ENCODE measurements at places on chromosomes 6 and 20.

- DNase-seq: no peak
Measured at GRCh38 chr6:44567406-44567805, 179.9 kb downstream of the CDC5L start.

- no peak for DNase-seq
Measured at GRCh38 chr6:89372506-89372901, 20.0 kb upstream of the UBE2J1 start.

DNA sequence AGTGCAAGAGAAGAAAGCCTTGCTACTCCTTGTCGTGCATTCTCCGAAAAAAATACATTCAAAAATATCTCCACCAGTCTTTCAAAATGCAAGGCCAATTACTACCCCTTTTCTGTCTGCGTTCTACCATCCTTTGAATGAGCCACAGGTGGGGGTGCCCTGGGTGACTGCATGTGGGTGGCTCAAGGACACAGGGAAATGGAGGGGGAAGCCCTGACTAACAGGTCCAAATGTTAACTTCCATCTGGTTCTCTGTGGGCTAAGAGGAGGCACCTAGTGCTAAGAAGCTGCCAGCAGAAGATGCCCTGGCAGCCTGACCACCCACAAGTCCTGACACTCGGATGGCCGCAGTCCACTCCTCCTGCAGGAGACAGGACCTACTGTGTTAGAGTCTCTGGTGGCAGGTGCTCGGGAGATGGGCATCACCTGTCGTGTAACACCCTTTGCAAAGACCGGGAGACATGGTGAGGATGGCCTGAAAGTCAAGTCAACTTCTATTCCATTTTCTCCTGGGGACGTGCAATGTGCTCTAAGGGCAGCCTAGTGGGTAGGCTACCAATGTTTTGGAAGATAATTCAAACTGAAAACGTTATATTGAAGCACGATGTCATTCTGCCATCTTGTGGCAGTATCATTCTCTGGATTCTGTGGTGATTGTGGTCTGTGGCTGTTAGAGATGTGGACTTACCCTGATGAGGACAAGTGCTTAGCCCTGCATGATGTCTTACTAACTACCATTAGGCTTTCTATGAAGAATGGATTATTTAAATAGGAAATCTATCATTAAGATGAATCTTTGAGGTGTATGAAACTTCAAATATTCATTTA lies 27.4 kb upstream of the IGF2R start:
- no peak for DNase-seq

DNA sequence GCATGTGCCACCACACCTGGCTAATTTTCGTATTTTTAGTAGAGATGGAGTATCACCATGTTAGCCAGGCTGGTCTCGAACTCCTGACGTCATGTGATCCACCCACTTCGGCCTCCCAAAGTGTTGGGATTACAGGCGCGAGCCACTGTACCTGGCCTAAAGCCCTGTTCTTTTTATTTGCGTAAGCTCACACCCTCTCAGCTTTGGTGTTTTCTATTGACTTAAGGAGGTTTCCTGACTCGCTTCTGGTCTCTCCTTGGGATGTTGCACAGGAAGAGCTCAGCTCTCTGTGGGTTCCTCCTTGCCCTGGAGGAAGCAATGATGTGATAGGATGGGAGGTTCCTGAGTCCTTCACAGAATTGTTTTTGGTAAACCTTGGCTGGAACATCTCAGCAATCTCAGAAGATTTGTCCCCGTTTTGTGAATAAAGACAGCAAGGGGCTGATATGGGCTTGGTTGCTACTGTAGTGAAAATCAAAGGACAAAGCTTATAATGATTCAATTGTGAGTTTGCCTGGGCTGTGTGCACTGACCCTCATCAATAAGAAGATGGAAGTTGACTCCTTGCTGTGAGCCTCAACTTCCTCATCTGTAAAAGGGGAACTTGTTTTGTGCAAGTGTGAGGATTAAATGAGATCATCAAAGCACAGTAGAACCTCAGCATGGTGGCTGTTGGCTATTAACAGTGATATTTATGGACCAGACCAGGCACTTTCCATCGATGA lies 27.0 kb downstream of the TOX2 start:
- DNase-seq: no peak

DNA sequence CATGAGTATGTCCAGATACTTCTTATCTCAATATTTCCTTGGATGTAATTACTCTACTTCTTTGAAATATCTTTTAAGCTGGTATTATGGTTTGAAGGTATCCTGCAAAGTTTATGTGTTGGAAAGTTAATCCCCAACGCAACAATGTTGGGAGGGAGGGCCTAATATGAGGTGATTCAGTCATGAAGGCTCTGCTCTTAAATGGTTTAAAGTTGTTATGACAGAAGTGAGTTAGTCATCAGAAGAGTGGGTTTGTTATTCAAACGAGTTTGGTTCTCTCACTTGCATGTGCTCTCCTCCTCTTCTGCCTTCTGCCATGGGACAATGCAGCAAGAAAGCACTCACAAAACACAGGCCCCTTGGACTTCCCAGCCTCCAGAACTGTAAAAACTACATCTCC lies 176.3 kb downstream of the KCNQ5 start:
- no peak for DNase-seq

- DNase-seq: peak; percentile 6
Measured at GRCh38 chr6:167827583-167828324, 1.0 kb downstream of the AFDN start.

DNA sequence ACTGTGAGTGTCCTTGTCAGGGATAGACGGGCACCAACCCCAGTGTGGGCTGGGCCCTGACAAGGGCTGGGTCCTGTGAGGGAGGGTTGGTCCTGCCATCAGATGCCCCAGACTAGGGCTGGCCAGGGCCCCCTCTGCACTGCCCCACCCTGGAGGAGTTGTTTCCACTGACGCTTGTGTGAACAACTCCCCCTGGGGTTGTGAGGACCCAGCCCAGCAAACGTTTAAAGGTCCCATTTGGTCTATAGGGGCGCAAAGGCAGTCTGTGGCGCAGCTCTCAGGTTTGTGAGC lies 104.1 kb downstream of the BMP7 start:
- no peak for DNase-seq

- no peak for DNase-seq
Measured at GRCh38 chr6:84774157-84774984, 10.0 kb upstream of the TBX18 start.

DNA sequence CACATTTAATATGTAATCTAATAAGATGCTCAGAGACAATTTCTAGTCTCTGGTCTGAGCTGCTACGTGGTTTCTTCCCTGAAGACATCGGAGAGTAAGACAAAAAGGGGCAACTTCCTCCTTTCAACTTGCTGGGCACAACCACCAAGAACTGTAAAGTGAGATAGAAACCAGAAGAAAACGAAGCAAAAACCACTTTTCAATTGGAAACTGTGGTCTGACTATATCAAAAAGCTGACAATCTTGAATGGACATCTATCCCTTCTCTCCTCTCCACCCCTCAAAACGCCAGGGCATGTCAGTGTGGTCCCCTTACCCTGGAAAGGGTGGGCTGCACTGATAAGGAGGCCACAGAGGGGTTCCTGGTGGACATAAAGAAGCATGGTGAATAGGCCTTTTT lies 269.1 kb downstream of the CD83 start:
- no peak for DNase-seq

DNA sequence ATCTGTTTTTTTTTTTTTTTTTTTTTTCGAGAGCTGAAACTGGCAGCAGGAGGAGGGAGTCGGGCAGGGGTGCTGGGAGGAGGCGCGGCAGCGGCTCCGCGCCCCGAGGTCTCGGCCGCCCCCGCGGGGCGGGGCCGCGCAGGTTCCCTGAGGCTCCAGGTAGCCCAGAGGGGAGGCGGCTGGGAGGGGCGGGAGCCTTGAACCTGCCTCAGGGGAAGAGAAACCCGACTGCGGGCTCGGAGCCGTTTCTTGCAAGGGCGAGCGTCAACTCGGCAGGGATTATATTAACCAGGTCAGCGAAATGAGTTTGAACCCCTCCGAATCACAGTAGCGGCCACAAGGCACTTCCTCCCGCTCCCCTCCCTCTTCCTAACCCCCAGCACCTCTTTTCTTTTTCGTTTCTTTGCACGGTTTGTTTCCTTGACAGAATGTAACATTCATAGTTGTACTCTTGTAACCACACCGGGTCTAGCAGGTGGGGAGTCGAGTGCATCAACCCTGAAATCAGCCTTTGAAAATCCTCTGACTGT lies 2.0 kb downstream of the MYB start:
- DNase-seq: peak; percentile 74

- DNase-seq: no peak
Measured at GRCh38 chr20:36097337-36098151, 57.0 kb upstream of the EPB41L1 start.

GRCh38 chr6:114430534-114431124 lies 87.8 kb upstream of the HS3ST5 start:
- no peak for DNase-seq

GRCh38 chr20:45052698-45053429 lies 48.1 kb downstream of the KCNS1 start:
- DNase-seq: no peak

GRCh38 chr20:16095226-16095625 lies 478.0 kb downstream of the KIF16B start:
- DNase-seq: no peak

DNA sequence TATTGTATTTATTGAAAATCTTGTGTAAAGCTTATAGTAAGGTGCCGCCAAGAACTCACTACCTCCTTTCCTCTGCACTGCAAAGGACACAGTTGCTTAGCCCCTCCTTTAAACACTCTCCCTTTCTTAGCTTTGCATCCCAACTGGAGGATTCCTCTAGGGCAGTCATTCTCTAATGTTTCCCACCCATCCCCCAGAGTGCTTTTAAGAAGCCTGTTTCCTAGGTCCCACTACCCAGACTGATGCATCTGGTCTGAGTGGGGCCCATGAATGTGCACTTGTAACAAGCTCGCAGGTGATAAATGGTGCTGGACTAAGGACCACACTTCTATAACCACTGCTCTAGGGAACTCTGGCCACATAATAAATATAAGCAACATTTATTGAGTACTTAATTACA lies 55.2 kb downstream of the B4GALT5 start:
- DNase-seq: no peak

DNA sequence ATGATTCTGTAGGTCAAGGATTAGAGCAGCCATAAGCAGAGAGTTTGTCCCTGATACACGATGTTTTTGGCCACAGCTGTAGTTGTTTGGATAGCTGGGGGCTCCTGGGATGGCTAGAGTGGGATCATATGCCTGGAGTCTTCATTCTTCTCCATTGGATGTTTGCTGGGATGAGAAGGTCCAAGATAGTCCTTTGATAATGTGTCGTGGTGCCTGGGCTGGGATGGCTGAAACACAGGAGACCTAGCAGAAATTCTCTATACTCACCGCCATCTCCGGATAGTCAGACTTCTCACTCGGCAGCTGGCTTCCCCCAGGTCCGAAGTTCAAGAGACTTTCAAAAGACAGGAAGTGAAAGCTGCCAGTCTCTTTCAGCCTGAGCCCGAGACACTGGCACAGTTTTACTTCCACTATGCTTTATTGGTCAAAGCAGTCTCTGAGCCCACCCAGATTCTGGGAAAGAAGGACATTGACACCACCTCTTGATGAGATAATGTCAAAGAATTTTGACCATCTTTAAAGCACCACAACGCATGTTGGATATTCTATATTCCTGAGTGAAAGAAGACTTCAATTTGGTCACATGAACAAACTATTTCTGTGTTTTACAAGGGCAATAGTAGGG lies 16.0 kb downstream of the MARCKS start:
- DNase-seq: no peak

- DNase-seq: no peak
Measured at GRCh38 chr6:160055378-160055777, 66.2 kb upstream of the SLC22A1 start.

- DNase-seq: no peak
Measured at GRCh38 chr6:156890627-156891314, 113.6 kb downstream of the ARID1B start.

DNA sequence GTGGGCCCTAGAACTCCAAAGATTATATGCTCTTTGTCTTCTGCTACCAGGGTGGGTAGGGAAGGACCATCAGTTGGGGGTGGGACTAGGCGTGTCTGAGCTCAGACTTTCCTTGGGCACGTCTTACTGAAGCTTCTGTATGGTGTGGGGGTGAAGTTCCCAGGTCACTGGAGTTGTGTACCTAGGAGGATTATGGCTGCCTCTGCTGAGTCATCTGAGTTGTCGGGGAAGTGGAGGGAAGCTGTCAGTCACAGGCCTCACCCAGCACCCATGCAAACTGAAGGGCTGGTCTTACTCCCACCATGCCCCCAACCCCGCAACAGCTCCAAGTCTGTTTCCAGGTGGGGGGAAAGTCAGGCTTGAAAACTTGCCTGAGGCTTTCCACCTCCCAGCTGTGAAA lies 90.1 kb downstream of the LPA start:
- no peak for DNase-seq

- no peak for DNase-seq
Measured at GRCh38 chr6:160714731-160715316, 12.8 kb downstream of the PLG start.

DNA sequence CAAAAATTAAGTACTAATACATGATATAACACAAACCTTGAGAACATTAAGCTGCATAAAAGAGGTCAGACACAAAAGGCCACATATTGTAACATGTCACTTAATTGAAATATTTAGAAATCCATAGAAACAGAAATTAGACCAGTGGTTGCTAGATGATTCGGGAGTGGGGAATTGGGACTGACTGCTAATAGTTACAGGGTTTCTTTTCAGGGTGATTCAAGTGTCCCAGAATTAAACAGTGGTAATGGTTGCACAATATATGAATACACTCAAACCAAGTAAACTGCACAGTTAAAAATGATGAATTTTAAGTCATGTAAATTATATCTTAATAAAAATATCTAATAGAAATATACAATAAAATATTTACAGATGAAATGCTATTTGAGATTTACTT lies 174.5 kb downstream of the WDR27 start:
- DNase-seq: no peak

DNA sequence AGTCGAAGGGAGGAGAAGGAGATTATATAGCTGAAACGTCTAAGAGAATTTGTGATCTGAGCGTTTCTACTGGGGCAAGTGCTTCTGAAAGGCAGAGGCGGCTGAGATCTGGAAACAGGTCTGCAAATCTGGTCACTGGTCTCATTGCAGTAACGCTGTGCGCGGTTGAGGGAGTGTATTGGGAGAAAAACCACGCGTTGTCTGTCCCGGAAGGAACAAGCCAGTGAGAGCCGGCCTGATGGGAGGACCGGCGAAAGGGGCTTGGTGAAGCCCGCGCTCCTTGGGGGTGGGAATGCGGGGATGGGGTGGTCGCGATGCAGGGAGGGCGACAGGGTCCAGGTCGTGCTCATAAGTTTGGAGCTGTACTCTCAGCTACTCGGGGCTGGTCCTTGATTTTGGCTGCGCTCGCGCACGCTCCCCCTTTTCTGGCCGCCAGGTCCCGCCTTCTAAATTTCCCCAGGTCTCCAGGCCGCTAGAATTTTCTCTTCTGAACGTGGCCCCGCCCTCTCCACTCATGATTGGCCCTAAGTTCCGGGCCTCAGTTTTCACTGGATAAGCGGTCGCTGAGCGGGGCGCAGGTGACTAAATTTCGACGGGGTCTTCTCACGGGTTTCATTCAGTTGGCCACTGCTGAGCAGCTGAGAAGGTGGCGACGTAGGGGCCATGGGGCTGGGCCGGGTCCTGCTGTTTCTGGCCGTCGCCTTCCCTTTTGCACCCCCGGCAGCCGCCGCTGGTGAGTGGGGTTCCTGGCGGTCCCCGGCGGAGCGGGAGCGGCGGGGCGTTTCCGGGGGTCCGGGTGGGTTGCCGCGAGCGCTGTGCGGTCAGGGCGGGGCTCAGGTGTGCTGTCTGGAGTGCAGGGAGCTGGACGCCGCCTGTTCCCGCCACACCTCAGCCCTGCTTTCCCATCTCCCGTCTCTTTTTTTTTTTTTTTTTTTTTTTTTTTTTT lies at the start of gene MICB:
Gene MICB (plus strand): TSS at position 615 of the 946 bp plus-strand sequence. CDS start 49 bp downstream, at position 664.
- peak; percentile 76 for DNase-seq

- DNase-seq: no peak
Measured at GRCh38 chr6:3726421-3726820, 25.1 kb downstream of the PXDC1 start.
